ENCODE measurements at places on chromosomes 2 and 18.

GRCh38 chr2:190420801-190421200, 12.6 kb downstream of the MFSD6 start:
- DNase-seq: no peak

GRCh38 chr2:30026091-30027055, 105.0 kb upstream of the ALK start:
- DNase-seq: no peak

GRCh38 chr2:157305723-157306110, 19.9 kb downstream of the ERMN start:
- DNase-seq: no peak

- DNase-seq: no peak
Observed at GRCh38 chr2:222538535-222538934, 114.2 kb downstream of the SGPP2 start.

GRCh38 chr18:46060359-46060841, 11.7 kb downstream of the PSTPIP2 start:
- no peak for DNase-seq

Data from sigmoid colon (tissue), 7 donors.